Stimulated activated CD8-positive, alpha-beta memory T cell treated with anti-CD3 and anti-CD28 coated beads, Interleukin-12 subunit alpha, Interleukin-12 subunit beta, amount 100 ng/mL, for 4 hours (primary cell): ENCODE measurements at places on chromosomes 16 and 17.

DNA sequence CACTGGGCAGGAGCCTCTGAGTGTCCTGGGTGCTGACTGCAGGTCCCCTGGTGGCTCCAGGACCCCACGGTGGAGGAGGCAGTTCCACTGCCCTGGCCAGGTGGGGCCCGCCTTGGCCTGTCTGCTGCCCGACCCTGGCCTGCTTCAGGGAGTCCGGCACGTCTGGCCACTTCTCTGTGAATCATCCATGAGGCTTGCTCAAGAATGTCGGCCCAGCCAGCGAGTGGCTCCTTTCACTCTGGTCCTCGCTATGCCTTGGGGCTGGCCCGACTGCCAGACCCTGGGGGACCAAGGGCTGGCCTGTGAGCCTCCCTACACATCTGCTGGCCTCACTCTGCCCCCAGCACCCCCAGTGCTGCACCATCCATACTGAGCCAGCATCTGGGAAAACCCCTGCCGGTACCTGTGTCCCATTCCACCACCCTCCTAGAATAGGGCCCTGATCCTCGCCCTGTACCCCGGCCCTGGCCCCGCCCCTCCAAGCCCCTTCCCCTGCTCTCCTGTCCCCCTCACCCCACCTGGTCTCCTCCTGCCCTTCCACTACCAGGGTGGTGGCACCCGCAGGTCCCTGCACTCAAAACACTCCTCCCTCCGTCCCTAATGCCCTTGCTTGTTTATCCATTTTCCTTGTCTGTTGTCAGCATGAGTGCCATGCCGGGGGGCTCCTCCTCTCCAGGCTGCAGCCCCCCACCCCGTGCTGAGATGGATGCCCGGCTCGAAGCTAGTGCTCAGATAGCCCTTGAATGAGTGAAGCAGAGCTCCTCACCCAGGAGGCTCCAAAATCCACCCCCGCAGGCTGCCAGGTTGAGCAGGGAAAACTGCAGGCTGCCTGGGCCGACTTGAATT lies 35.5 kb downstream of the ADCY7 start:
- no peak for DNase-seq

DNA sequence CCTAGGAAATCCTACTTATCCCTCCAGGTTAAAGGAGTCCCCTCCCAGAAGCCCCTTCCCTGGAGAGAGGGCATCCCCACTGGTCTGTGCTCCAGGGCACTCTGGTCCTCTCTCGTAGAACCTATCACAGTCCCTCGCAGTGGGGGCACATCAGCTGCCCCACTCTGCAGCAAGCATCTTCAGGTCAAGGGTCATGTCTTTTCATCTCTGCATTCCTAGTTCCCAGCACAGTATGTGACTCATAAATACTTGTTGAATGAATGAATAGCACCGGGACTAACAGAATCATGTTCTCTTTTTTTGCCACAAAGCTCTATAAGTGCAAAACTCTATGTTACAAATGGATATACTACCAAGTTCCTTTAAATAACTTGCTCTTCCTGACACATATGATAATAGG lies 36.0 kb downstream of the RNF157 start:
- DNase-seq = no peak

- DNase-seq = no peak
Observed at GRCh38 chr17:58533616-58534188, 19.3 kb upstream of the MTMR4 start.

DNA sequence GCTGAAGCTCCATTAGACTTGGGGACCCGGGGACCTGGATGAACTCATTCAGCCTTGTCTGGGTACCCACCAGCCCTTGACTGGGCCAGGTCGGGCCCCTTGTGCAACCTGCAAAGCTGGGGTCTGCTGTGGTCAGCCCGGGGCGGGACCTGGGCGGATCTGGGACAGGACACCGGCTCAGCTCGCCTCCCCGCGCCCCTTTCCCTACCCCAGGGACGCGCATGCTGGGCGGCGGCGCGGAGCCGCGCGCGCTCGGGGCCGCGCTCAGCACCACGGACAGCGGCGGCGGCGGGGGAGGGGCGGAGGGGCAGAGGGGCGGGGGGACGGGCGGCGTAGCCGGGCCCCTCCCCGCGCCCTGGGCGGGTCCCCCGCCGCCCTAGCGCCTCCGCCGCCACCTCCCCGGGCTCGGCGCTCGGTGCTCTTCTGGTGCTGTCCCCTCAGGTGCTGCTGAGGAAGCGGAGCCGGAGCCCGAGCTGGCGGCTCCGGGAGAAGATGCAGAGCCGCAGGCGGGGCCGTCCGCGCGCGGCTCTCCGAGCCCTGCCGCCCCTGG lies 7.4 kb downstream of the ACD start:
- DNase-seq = no peak

- DNase-seq = no peak
Observed at GRCh38 chr17:44272321-44272951, 4.5 kb upstream of the SLC4A1 start.

- no peak for DNase-seq
Observed at GRCh38 chr17:1776328-1776727, 14.5 kb downstream of the SERPINF1 start.

DNA sequence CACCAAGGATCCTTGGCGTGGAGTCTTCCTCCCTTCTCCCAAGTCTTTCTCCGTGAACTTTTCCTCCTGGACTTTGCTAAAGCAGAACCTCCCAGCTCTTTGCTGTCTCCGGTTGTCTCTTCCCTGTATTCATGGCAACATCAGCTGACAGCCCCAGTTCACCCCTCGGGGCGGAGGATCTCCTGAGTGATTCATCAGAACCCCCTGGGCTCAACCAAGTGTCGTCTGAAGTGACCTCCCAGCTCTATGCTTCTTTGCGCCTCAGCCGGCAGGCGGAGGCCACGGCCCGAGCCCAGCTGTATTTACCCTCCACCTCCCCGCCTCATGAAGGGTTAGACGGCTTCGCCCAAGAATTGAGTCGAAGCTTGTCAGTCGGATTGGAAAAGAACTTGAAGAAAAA lies 943 bp downstream of the CNTROB start:
- DNase-seq = no peak

DNA sequence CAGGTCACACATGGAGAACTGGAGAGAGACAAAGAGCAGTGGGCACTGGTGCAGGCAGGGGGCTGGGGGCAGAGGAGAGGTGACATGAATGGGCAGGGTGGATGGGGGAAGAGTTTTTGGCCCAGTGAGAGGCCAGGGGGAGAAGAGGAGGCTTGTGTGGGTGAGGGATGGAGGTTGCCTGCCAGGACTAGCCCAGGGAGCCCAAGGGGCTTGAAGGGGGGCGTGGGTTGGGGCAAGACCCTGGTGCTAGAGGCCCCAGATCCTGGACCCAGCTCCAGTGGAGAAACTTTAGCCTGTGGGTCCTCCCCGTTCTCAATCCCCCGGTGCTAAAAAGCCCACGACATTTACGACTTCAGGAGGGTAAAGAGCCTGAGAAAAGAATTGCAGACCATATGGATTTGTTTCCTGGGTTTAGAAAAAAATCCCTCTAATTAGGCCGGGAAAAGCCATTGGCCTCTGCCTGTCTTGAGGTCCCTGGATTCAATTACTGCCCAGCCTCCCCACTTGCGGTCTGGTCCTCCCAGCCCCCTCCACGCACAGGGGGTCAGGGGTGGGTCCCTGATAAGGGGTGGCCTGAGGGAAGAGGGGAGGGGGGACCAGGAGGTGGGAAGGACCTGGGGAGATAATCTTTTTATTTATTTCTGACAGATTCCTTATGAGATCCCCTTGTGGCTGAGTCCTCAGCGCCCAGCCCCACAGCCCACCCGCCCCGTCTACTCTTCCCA lies 33.0 kb downstream of the NGFR start:
- DNase-seq = no peak

GRCh38 chr17:13941781-13942180 lies 127.5 kb upstream of the COX10 start:
- no peak for DNase-seq

DNA sequence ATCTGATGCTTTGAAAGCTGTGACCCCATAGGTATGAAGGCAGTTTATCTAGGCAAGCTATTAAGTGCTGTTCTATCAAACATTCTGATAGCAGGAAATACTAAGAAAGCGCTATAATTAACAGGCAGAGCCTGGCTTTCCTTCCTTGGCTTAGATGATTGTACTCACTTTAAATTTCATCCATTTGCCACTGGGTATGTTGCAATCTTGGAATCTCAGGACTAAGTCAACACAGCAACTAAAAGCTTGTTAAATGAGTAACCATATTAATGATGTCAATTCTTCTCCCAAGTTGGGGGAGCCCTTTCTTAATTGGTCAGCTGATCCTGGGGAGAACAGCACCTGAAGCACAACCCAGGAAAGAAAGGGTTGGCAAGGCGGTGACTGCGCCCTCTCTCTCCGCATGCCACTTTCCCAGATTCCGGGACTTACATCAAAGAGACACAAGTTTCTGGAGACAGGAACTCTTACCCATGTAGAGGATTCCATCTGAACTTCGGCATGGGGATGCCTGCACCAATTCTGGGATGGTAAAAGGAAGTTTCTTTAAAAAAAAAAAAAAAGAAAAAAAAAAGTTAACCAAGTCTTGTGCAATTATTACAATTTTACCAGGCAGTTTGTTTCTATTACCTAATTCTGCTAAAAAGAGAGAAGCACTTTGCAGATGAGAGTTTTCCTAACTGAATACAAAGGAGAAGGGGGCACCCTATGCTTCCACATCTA lies 54.4 kb upstream of the ICAM2 start:
- DNase-seq = no peak

GRCh38 chr17:29102046-29102445 lies 59.1 kb downstream of the PIPOX start:
- DNase-seq = no peak

DNA sequence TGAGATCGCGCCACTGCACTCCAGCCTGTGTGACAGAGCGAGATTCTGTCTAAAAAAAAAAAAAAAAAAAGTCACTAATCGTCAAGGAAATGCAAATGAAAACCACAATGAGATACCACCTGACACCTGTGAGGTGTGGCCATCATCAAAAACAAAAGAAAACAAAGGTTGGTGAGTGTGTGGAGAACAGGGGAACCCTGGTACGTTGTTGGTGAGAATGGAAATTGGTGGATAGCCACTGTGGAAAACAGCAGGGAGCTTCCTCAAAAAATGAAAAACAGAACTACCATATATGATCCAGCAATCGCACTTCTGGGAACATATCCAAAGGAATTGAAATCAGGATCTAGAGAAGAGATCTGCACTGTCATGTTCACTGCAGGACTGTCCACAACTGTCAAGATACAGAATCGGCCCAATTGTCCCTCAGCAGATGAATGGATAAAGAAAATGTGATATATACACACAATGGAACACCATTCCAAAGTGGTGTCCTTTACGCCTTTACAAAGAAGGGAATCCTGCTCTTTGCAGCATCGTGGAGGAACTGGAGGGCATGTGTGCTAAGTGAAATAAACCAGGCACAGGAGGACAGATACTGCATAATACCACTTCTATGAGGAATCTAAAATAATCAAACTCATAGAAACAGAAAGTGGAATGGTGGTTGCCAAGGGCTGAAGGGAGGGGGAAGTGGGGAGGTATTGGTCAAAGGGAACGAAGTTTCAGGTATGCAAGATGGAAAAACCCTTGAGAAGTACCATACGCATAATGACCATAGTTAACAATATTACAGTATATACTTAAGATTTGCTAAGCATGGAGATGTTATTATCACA lies 63.5 kb upstream of the PLCG2 start:
- no peak for DNase-seq

DNA sequence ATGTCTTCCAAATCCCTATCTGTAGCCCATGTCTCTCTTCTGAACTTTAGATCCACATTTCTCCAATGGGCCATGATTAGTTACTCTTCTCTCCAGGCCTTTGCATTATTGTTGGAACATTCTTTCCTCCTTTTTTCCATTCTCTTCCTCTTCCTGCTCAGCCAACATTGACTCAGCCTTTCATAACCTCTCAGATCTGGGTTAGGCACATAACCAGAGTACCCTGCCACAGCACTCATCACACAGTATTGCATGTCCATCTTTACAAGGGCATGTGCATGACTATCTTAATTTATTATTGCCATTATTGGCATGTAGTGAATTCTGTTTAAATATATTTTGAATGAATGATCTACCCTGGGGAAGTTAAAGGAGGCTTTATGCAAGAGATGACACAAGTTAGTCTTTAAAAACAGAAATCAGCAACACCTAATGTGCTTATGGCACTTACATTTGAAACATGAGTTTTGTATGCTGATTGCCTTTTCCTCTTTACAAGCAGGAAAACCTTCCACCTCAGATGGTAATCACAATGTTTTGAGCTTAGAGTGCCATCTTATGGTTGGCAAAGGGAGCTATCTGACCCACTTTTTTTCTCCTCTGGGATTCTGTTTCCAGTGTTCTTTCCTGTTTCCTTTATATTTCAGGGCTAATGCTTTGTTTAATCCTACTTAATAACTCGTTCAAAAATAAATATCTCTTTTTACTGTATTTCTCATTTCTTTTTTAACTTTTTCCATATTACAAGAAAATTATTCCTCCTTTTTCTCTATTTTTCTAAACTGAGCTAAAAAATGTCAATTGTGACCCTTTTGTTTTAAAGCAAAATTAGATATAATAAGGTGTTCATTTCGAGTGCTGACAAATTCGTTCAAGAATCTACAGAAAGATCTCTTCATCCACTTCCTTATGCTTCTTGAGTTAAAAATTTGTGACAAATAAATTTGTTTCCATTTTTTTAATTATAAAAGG lies 151.0 kb upstream of the RBL2 start:
- no peak for DNase-seq

DNA sequence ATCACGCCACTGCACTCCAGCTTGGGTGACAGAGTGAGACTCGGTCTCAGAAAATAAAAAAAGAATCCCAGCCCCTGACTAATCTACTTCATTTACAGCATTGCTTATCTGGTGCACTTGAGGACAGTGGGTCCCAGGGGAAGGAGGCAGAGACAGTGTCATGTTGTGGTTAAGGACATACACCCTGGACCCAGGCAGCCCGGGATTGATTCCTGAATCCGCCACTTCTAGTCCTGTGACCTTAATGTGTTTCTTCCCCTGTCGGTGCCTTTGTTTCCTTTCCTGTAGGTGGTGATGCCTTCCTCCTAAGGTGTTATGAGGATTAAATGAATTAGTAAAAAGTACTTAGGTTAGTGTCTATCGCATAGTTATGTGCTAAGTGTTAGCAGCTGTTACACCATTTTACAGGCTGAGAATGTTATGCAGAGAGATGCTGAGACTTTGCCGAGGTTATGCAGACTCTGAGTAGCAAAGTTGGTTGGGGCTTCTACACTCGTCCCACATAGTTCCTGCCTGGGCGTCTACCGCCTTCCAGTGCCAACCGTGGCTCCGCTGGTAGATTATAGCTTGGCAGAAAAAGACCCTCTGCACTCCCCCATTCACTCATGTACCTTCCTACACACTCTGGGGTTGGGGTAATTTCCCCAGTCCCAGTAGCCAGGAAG lies 74.8 kb downstream of the RAB11FIP4 start:
- no peak for DNase-seq

DNA sequence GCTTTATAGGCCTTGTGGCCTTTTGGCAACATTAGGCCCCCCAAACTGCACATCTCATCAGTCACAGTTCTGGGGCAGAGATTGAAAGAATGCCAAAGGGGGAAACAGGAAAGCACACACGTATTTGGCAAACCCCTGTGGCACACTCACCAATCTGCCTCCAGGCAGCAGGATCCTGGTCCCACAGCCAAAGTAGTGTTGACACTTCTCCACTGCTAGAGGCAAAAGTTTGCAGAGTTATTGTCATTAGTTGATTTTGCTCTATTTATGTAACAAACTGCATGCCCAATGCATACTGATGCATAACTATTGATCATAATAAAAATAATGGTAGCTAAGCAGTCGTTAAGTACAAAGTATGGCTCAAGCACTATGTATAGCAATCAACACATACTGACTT lies 45.1 kb downstream of the CCT6B start:
- DNase-seq = no peak
